ENCODE measurements at places on chromosomes 1 and 21. TPM values are rescaled to one million over a fixed set of nuclear protein-coding genes. Genes with fewer than 3 reads are reported as not detected.

Gene SAMD13
- total RNA-seq = 2.5 TPM

Gene C1orf167
- total RNA-seq = 0.45 TPM

Gene RGL1
- total RNA-seq = 6.2 TPM

Gene COL9A2
- total RNA-seq = 4.9 TPM

Gene NBPF10
- total RNA-seq = 0.30 TPM

Gene OLFML3
- 48.5 TPM for total RNA-seq

Gene G0S2
- total RNA-seq = 63.6 TPM

Gene CAMK1G
- total RNA-seq = 1.2 TPM

Gene LDLRAD1
- not detected for total RNA-seq

Gene PRAMEF7
- total RNA-seq = not detected

Gene CHI3L1
- total RNA-seq = 0.59 TPM

Gene DNTTIP2
- total RNA-seq = 22.9 TPM

Gene ENSA
- 131 TPM for total RNA-seq

Gene CELA3A
- not detected for total RNA-seq

Gene KIRREL1
- total RNA-seq = 57.7 TPM

Gene CSF3R
- not detected for total RNA-seq

Gene ACKR1
- total RNA-seq = not detected

Gene MX2
- total RNA-seq = 1.5 TPM

Gene CNKSR1
- 0.17 TPM for total RNA-seq

Gene KIAA0040
- under 0.01 TPM for total RNA-seq

Gene SNIP1
- 8.6 TPM for total RNA-seq

Gene ANKRD34A
- 0.59 TPM for total RNA-seq

Gene RXRG
- total RNA-seq = not detected

Gene AADACL3
- not detected for total RNA-seq

Gene IFNLR1
- not detected for total RNA-seq

Gene OR13G1
- not detected for total RNA-seq

Gene MAP3K7CL
- 8.0 TPM for total RNA-seq

Gene EMC1
- 63.9 TPM for total RNA-seq

Gene RIPK4
- total RNA-seq = under 0.01 TPM

Gene PPIAL4G
- not detected for total RNA-seq

Gene HSF2BP
- 0.45 TPM for total RNA-seq

Gene SPRR5
- total RNA-seq = not detected
